ENCODE measurements at places on chromosomes 4 and X.

- DNase-seq, result no peak
These were observed 15.6 kb upstream of the UGT2A1 start for GRCh38 chr4:69668680-69669079.

- no peak for DNase-seq
These were observed 465.1 kb upstream of the PCDH10 start for GRCh38 chr4:132683957-132684356.

DNA sequence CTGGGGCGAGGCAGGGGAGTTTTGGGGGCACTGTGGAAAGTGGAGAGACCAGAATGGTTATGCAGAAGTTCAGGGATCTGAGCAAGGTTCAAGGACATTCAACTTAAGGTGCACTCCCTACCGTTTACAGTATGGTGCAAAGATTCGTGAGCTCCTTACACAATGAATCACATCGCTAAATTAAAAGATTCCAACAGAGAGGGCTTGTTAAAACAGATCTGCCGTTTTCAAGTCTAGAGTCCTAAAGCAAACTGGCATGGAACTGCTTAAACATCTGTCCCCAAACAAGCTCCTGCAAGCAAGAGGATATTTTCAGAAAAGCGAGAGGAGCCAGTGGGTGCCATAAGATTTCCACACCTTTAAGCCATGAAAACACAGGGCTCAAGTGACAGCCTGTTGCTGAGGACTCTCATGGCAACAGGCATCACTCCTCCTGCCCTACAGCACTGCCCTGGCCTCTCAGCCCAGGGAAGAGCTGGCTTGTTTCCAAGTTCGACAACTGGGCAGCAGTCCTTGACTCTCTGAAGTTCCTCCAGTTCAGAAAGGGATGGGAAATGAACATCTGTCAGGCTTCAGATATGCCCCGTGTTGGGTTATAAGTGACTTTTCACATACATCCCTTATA is 10.0 kb downstream of the FAM184B start:
- DNase-seq, result no peak

DNA sequence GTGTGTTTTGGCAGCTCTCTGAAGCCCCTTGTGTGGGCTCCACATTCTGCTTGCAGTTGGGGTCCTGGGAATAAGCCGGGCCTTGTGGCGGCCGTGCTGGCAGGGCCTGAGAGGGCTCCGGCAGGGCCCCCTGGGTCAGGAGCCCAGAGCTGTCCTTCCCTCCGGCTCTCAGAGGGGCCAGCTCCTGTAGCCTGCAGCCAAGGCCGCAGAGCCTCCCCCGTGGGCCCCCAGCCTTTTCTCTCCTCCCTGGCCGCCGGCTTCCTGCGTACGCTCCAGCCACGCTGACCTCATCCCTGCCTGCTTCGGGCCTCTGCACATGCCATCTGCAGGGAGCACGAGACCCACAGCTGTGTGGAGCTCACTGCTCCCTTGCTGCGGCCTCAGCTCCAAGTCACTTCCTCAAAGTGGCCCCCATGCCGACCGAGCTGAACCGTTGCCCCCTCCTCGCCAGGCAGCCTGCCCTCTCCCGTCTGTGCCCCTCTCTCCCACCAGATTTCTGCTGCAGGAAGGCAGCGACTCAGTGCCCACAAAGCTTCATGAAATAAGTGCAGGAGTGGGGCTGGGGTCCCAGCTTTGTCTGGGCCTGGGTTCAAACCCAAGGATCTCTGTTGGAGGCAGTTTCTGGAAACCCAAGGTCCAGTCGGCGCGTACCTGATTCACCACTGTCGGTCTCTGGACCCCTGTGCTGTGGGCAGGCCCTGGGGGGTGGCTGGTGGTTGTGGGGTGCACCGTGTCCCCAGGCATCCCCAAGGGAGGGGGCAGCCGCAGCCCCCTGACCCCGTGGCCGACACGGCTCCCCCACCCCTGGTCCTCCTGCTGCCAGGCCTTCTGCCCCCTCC is 57.1 kb upstream of the NKX1-1 start:
- no peak for DNase-seq

DNA sequence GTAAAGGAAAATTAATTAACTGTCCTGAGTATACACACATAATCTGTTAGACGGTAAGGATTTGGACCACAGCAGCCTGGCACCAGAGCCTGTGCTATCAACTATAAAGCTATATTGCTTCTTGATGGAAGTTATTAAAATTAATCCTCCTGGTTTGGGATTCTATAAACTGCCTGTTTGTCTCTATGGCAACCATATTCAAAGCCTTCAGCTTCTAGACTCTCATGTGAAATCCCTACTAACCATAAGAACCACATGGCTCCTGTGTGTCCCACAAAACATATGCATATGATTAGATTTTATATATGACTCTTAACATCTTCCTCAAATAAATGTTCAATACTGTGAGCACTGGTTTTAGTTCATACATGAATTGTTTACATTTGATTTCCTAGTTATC is 380.8 kb downstream of the ANKRD50 start:
- no peak for DNase-seq

DNA sequence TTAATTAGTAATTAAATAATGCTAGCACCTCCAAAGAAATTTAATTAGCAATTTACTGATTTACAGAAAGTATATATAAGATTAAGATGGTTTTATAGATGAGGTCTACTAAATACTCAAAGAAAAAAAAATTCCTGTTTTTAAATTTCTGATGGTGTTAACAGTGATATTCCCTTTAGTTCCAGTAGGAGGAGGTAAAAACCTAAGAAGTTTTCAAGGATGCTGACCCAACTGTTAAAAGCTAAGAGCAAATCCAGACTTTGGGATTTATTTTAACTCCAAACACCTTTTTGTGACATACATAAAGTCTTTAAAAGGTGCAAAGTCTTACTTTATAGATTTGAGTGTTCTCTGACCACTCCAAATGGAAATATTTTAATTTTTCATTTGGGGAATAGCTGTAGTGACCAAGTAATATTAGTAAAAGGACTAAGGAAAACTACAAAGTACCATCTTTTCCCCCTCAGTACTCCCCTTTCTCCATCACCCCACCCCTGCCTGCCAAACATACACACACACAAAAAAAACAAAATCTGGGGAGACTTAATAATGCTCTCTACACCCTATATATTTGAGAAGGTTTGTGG is 34.2 kb upstream of the CSN1S1 start:
- no peak for DNase-seq

DNA sequence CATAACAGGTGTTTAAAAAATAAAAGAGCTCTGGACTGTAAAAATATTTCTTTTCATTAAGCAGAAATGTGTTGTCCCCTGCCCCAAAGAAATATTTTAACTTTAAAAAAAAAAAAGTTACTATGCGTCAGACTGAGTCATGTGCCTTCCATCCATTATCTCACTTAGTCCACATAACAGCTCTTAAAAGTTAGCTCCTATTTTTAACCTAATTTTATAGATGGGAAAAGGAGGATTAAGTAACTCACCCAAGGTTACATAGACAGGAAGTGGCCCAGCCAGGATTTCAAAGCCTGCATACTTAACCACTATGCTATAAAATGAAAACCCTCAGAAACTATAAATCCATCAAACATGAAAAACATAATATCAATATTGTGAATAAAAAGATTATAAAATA is 97.7 kb downstream of the MANBA start:
- no peak for DNase-seq

Measured in NCI-H345 (cell line).